ENCODE measurements at places on chromosomes 16 and 17.

DNA sequence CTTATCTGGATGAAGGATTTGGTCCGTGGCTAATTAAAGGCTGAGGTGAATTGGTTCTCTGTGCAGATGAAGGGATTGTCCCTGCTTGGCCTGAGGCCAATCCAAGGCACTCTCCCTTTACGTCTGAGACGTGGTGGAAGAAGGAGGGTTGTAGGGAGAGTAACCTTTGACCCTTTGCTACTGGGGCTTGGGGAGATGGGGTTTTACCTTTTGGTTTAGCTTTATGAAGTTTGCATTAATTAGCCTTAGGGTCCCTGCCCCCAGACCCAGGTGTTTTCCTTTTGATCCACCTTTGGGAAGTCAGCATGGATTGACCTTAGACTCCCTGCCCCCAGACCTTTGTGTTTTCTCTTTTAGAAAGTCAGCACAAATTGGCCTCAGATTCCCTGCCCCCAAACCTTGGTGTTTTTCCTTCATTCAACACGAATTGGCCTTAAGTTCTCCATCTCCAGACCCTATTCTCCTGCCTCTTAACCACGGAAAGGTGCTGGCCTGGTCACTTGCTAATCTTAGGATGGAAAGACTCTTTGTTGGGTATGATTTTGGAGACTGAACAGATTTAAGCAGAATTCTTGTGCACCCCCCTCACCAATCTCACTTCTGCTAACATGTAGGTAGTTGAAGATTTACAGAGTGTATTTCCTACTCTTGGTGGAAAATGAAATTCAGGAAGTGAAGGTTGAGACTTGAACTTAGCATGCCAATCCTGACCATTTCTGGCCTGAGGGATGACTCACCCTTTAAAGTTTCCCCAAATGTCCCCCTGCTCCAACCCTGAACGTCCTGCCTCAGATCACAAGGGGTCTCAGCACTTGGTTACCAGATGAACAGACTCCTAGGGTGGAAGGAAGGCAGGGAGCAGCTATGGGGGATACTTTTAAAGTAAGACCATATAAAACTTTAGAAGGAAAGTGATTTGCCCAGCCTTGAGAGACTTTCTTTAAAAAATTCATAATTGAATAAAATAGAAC, 23.1 kb upstream of the MMD start:
- no peak for DNase-seq

- no peak for DNase-seq
Measured at GRCh38 chr17:63537001-63537400, 13.3 kb upstream of the DCAF7 start.

DNA sequence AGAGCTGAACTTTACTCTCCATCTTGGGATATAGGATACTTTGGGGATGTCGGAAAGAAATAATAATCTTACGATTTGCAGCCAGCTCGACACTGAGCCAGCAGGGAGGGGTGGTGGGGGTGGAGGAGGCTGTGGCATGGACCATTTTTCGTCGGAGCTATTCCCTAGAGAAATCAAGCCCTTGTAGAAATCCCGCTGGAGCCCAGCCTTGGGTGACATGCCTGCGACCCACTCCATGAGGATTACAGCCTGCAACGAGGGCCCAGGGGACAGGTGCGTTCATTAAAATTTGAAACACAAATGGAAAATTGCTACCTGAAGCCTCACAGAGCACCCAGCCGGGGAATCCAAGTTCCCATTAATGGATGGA, 82.8 kb upstream of the GSE1 start:
- no peak for DNase-seq

GRCh38 chr17:19313066-19313745, 49.3 kb downstream of the B9D1 start:
- no peak for DNase-seq

DNA sequence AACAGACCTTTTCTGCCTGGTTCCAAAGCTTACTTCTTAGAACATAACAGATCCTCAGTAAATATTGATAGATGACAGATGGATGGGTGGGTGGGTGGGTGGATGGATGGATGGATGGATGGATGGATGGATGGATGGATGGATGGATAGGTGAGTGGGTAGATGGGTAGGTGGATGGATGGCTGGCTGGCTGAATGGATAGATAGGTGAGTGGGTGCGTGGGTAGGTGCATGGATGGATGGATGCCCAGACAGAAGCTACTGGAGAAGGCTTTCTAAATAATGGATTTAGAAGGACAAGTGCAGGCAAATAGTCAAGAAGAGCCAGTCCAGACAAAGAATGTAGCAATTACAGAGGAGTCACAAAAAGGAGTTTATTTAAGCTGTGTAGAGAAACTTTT, 19.6 kb downstream of the SCNN1G start:
- DNase-seq, result no peak

DNA sequence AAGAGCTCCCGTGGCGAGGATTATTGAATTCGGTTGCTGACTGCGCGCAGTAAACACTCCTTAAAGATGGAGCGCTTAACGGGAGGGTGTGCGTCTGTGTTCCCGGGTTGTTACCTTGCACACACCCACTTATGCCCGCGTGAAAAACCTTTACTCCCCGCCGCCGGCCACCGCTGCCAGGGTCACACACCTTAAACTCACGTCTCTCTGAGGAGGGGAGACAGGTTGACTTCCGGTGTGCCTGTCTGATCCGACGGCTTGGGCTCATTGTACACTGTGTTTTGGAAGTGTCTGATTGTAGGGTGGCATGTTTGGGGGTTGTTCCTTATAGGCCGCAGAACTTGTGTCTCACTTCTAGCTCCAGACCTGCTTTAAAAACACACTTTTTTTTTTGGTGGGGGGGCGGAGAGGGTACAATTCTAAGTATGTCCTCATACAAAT, 66.8 kb downstream of the KPNA2 start:
- DNase-seq, result no peak

DNA sequence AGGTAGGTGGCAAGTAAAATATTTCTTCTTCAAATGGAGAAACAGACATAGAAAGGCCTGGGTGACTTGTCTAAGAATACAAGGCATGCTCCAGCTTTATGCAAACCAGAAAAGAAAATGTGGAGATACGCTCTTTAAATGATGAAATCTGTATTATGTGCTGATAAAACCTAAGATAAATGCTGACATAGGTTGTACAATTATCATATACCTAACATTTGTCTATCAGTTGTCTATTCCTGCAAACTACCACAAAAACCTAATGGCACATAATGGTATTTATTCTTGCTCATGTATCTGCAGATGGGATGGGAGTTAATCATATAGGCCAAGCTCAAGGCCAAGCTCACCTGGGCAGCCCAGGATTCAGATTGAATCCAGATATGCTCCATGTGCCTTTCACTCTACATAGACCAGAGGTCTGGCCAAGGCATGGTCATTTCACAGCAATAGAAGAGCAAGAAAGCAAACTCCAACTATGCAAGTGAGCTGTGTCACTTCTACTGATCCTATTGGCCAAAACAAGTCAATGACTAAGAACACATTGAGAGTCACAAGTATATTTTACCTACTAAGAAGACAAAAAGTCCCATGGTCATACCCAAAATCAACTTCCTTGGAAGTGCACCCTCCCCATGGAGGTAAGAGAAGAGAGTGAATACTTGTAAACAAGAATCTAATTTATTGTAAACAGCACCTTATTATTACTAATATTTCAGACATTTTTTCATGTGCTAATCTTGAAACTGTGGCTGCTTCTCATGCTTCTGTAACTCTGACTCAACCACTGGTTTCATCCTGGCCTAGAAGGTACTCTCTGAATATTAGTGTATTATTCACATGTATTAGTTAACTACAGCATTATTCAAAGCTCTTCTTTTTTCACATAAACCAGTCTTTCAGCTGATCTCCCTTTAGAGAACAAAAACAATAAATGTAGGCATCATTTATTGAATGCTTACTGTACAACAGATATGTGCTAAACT, 270.7 kb upstream of the SOX9 start:
- DNase-seq, result no peak

Measured in astrocyte of the spinal cord (primary cell).